NCI-H1105 treated with DMSO at 0.1 percent for 48 hours (cell line): ENCODE measurements at places on chromosomes 6 and 20.

GRCh38 chr6:19812512-19813119, 24.6 kb upstream of the ID4 start:
- peak; percentile 46 for DNase-seq

DNA sequence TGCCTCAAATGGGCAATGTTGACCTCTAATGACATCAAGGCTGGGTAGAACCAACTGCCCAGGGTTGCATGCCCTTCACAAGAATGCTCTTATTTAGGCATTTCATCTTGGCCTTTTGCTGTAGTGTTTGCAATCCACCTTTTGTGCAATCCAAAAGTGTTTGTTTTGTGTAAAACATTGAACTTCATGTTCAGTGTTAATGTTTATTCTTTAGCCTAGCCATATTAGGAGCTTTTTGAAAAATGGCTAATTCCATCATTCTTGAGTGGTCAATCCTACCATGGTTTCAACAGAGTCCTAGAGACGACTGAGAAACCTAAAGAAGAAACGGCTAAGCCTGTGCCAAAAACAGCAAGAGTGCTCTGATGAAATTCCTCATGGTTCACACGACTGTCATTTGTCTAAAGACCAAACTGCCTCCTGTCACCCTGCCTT, 279.6 kb upstream of the PRDM1 start:
- DNase-seq: no peak

DNA sequence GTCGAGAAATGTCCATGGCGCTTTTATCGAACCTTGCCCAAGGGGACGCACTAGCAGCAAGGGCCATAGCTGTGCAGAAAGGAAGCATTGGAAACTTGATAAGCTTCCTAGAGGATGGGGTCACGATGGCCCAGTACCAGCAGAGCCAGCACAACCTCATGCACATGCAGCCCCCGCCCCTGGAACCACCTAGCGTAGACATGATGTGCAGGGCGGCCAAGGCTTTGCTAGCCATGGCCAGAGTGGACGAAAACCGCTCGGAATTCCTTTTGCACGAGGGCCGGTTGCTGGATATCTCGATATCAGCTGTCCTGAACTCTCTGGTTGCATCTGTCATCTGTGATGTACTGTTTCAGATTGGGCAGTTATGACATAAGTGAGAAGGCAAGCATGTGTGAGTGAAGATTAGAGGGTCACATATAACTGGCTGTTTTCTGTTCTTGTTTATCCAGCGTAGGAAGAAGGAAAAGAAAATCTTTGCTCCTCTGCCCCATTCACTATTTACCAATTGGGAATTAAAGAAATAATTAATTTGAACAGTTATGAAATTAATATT, 115.7 kb downstream of the TMEM242 start:
- DNase-seq: no peak

GRCh38 chr6:5481033-5481432, 219.7 kb downstream of the FARS2 start:
- peak; percentile 95 for DNase-seq

- DNase-seq: no peak
Measured at GRCh38 chr6:142009647-142010046, 123.1 kb upstream of the GJE1 start.

GRCh38 chr6:81937296-81937937, 184.9 kb upstream of the TENT5A start:
- no peak for DNase-seq

DNA sequence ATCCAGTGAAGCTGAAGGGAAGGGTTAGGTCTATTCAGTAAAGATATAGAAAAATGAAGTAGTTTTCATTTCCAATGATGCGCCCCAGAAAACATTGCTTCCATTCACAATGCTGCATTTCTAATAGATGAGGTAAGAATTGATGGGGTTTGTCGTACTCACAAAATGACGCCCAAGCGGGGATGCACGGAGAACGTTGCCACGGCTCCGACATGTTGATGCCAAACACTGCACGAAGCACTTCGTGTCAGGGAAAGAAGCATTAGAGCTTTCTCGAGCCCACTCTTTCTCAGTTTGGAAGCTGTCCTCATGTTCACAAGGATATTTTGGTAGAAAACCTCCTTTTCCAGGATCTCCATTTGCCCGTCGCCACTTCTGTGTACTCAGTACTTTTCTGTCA, 21.6 kb upstream of the MAFB start:
- no peak for DNase-seq

DNA sequence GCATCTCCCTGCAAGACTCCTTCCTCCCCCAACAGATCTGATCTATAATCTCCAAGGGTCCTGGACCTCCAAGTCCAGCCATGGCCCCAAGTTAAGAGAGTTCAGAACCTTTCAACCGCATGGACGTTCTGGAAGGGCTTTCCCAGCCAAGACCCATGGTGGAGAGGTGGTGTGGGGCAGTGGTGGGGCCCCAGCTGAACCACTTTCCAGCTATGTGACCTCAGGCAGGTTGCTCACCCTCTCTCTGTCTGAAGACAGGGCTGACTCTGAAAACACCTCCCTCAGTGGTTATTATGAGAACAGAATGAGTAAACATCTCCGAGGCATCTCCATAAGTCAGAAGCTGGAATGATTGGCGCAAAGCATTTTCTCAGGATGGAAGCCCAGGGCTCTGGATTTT, 887 bp downstream of the CLPS start:
- no peak for DNase-seq

- no peak for DNase-seq
Measured at GRCh38 chr20:20785226-20785625, 72.8 kb upstream of the RALGAPA2 start.

- DNase-seq: no peak
Measured at GRCh38 chr6:1018041-1018440, 293.9 kb upstream of the FOXQ1 start.

DNA sequence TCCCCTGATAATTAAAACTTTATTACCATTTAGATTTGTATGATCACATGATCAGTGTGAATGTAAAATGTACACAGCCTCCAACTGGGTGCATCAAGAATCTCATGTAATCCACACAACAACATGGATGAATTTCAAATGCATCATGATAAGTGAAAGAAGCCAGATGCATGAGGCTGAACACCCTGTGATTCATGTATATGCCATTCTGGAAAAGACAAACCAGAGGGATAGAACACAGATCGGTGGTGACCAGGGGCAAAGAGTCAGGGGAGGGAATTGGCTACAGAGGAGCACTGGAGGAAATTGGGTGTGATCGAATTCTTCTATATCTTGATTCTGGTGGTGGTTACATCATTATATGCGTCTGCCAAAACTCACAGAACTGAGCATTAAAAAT, 170.7 kb upstream of the SLC24A3 start:
- no peak for DNase-seq

GRCh38 chr20:61353261-61354000, 101.4 kb downstream of the CDH4 start:
- no peak for DNase-seq

- DNase-seq: no peak
Measured at GRCh38 chr20:32752458-32753250, 9.4 kb upstream of the COMMD7 start.

DNA sequence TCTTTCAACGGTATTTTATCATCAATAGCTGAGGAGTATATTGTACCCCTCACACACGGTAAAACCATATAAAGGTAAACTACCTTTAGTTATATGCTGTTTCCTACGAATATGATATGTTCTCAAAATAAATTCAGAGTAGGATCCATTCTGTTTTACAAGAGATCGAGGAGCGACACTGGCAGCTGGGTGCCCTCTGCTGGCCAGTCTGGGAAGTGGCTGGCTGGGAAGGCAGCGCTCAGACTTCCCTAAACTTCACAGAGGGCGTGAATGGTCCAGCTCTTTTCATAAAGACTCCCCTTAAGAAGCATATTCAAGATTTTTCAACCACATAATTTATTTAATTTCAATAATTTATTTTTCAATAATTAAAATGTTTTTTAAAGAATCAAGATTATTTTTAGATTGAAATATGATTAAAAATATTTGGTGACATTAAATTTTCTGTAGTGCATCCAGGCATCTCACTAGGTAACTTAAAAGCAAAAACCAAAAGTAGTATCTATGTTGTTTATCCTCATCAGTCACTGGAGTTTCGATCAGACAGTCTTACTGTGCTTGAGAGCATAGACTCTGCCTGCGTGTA, 187.5 kb upstream of the PDE10A start:
- peak; percentile 62 for DNase-seq

- DNase-seq: no peak
Measured at GRCh38 chr20:58586565-58587093, 64.5 kb upstream of the STX16 start.

GRCh38 chr6:19478992-19479391, 358.2 kb upstream of the ID4 start:
- no peak for DNase-seq

GRCh38 chr6:163146036-163146435, 268.5 kb upstream of the QKI start:
- no peak for DNase-seq

GRCh38 chr6:27582928-27583725, 110.2 kb upstream of the ZNF184 start:
- DNase-seq: peak; percentile 24

GRCh38 chr6:105994118-105994590, 92.0 kb upstream of the PRDM1 start:
- DNase-seq: no peak
